ENCODE measurements at places on chromosomes 12 and 14.
A peak's percentile ranks its signal among the peaks of the same experiment; 100 is the strongest.

- peak; percentile 67 for DNase-seq
These were observed 657 bp downstream of the PEBP1 start for GRCh38 chr12:118136559-118137003.

- DNase-seq = no peak
These were observed 564.0 kb downstream of the CCER1 start for GRCh38 chr12:90390947-90391346.

DNA sequence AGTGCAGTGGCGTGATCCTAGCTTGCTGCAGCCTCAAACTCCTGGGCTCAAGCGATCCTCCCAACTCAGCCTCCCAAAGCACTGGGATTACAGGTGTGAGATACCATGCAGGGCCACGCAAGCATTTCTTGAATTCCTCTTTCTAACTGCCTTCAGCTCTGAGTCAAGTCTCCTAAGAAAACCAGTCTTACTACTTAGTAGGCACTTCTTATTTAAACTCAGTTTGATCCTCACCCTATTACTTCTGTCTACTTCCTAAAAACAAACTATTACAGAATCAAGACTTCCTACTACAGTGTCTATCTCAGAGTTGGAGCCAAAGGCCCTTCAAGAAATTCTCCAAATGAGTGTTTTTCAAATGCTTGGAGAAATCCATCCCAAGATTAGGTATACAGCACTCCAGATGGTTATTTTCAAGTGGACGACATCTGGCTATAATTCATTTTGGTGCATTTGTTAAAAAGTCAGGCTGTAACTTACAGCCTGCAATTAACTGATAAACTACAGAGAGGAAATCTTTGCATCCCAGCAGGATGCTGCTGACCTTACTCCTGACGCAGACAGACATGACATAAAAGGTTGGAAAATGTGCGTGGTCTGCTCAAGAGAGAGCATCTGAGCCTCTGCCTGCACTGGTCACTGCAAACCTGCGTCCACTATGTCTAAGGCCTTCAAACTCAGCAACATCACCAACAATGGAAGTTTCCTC lies 34.7 kb downstream of the SSH1 start:
- DNase-seq = no peak

DNA sequence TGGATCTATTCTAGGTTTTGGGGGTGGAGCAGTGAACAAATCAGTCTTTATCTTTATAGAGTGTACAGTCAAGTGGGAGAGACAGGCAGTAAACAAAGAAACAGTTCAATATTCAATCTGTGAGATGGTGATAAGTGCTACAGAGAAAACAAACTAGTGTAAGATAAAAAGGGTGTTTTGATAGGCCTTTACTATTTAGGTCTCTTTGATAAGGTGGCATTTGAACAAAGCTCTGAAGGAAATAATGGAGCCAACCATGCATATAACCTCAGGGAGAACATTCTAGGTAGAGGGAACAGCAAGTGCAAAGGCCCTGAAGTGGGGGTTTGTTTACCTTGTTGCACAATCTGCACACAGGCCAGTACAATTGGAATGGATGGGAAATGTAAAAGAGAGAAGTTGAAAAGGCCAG lies 47.3 kb downstream of the PTPN11 start:
- no peak for DNase-seq

DNA sequence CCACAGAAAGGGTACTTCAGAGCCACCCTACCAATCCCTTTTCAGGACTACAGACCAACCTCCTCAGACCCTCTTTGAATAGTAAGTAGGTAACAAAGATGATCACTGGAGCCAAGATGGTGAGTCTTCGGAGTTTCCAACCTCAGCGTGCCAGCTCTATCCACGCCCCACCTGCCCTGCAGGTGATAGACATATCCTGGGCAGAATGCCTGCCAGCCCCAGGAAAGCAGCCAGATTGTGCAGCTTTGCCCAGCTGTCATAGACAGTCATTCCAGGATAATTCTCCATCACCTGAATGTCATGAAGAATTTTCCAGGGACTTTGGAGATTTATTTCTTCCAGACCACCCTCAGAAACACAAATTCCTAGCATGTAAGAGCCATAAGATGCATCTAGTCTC lies 434.4 kb downstream of the RGS6 start:
- no peak for DNase-seq

DNA sequence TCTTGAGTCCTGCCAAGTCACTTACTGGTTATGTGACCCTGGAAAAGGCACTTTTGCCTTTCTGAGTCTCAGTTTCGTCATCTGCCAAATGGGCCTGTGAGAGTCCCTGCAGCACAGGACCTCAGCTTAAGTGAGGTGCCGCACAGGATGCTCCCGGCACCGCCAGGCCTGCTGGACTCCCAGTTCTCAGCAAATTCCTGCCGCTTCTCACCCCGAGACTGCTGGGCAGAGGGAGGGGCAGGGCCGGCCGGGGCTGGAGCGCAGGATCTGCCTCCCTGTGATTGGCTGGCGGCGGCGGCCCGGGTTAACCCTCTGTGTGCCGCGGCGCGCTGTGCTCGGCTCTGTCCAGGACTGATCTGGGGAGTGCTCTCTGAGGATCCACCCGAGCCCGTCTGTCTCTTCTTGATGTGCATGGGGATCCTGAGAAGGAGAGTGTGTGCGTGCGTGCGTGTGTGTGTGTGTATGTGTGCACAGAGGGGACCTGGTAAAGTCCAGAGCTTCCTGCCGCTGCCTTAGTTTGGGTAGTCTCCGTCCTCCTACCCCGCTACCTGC lies 8.6 kb downstream of the SETD1B start:
- peak; percentile 74 for DNase-seq

DNA sequence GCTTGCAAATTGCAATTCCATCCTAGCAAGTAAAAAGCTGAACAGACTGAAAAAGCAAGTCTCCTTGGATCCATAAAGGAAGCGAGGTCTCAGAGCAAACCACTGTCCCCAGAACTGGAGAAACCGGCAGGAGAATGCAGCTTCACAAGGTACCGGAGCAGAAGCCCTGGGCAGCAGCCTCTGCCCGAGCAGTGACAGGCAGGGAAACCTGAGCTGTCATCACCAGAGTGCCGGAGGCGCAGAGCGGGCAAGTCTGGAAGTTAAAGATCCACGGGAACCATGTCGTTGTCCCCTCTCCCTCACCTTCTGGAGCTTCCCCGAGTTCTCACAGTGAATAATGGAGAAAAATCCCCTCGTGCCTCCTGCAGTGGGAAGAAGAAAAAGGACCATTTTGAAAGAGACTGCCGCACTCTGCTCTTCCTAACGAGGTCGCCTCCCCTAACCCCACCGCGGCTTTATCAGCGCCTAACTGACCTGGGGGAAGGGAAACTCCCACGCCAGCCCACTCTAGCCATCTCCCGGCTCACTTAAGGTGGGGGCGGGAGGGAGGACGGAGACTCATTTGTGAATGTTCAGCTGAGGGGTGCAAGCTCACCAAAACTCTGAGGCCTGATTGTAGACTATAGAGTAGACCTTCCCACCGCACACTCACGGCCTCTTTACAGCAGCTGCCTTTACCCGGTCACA lies 27.8 kb downstream of the FBXL14 start:
- no peak for DNase-seq
